ENCODE measurements at places on chromosomes 3 and 15.

- DNase-seq, result peak; percentile 83
These were observed 61.0 kb downstream of the TOP2B start for GRCh38 chr3:25603703-25604102.

DNA sequence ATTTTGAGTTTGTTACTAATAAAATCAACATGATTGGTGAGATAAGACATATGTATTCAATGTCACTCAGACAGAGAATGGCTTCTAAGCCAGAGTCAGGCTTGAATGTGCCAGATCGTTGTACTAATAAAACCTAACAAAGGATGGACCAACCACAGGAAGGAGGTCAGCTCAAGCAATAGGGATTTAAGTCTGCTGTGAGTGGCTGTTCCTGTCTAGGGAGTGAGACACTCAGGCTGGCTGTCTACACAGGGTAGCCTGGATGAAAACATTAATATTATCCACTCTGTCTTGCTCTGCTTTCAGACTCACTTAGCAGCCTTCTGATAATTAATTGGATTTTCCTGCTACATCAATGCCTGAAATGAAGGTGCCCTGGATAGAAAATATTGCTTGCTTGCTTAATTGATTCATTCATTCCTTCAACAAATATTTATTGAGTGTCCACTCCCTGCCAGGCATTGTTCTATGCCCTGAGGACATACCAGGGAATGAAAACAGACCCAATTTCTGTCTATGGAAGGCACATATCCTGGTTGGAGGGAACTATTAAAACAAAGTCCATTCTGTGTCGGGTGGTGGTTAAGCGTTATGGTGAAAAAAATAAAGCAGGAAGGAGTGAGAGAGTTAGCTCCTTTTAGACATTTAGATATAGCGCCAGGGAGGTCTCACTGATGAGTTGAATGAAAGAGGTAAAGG, 239.4 kb downstream of the CHST2 start:
- DNase-seq, result no peak

GRCh38 chr15:30675126-30675525, 49.2 kb downstream of the ARHGAP11B start:
- no peak for DNase-seq

DNA sequence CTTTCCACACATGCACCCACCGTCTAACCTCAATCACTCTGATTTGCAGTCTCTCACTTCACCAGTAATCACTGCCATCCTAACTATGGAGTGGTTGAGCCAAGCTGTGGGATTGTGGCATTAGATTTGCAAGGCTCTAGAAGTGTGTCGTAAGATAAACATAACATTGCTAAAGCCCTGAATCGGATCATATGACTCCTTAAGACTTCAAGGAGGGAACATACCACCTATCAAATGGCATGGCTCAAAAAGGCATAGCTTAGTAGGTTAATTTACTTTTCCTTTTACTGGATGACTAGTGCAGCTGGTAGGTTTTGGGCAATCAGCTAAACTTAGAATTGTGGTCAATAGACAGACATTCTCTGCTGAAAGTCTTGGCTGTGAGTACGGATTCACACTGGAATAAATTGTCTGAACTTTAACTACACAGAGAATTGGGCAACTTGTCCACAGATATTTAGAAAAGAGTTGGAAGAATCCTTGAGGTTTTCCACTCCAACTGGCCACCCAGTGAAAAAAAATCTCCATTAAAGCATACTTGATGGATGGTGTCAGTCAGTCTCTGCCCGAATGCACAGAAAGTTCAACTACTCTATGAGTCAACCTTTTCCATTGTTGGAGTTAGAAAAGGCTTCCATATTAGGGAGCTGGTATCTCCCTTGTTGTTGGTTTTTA, 476.7 kb upstream of the CBLB start:
- peak; percentile 6 for DNase-seq

DNA sequence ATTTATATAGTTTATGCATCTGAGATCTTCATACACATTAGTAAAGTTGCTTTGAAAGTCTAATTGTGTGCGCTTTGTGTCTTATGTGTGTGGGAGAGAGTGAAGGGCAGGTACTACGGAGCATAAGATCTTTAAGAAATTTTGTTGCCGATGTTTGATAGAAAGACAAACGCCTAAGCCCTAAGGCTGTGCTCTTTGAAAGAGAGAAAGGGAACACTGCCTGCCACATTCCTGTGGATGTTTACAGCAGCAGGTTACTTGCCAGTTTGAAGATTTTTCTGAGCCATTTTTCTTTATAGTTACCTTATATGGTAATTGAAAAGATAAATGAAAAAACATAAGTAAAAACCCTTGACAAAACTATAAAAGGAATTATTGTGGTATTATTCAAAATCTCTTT, 17.0 kb downstream of the DTWD1 start:
- DNase-seq, result no peak

- DNase-seq, result no peak
These were observed 382.6 kb downstream of the PTPRG start for GRCh38 chr3:61943975-61944374.

- no peak for DNase-seq
These were observed 66.4 kb downstream of the TFG start for GRCh38 chr3:100775669-100776068.

- DNase-seq, result no peak
These were observed 308.7 kb downstream of the MAGI1 start for GRCh38 chr3:65729973-65730372.

DNA sequence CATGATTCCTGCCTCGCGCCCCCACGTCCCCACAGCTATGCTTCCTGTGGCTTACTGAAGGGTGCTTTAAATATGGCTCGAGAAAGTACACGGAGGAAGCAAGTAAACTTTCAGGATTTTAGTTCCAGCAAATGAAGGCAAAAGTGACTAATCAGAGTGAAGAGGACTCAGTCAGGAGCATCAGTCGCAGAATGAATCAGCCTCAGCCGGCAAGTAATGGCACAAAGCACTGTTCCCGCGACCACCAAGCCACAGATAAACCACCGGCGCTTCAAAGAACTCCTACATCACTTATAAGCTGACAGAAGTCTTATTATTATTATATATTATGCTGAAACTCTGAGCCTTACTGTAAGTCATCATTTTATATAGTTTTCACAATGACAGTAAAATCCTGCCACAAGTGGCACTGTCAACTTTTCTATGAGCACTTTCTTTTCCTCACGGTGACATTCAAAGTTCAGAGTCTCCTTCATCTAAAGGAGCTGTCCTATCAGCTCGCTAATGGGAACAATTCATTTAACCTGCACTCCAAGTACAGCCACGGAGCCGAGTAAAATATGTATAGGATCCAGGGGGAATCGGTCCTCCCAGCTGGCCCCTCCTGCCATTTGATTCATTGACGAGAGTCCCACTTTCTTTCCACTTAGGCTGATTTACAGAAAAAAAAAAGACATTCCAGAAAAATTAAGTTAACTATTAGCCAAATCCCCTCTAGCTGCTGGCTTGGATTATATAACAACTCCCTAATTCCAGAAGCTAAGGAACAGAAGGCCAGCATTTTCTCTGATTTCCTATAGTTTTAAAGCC, 217.0 kb upstream of the ICE2 start:
- DNase-seq, result no peak

DNA sequence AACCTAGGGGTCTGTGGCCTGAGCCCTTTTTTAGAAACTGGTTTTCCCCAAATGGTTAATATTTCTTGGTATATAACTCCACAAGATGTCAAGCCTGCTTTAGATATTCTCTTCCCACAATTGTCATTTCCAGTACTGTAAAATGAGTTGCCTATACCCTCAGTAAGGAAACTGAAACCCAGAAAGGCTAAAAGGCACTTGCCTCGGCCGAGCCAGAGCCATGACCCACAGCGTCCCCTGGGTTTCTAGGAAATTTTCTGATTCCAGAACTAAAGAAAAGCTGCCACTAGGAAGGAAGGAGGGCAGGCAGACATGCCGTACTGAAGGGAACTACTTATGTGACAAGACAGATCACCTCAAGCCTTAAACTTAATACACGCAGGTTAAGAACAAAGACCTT, 59.1 kb downstream of the ATP8B4 start:
- DNase-seq, result peak; percentile 79

- no peak for DNase-seq
These were observed 170.4 kb downstream of the ZMAT3 start for GRCh38 chr3:178901204-178901603.

GRCh38 chr3:181382656-181383055, 329.1 kb upstream of the SOX2 start:
- DNase-seq, result no peak

DNA sequence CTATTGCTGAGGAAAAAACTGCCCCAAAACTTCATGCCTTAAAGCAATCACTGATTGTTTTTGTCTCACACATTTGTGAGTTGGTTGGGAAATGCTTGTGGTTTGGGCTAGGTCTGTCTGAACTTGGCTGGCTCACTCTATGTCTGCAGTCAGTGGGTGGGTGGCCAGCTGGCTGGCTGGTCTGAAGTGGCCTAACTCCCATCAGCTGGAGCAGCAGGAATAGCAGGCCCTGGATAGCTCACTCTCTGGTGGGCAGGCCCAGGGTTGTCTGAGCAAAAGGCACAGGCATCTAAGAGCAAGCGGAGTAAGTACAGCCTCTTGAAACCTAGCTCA, 37.7 kb upstream of the PRR20G start:
- peak; percentile 41 for DNase-seq

GRCh38 chr3:113630956-113631542, 65.4 kb downstream of the USF3 start:
- peak; percentile 27 for DNase-seq

DNA sequence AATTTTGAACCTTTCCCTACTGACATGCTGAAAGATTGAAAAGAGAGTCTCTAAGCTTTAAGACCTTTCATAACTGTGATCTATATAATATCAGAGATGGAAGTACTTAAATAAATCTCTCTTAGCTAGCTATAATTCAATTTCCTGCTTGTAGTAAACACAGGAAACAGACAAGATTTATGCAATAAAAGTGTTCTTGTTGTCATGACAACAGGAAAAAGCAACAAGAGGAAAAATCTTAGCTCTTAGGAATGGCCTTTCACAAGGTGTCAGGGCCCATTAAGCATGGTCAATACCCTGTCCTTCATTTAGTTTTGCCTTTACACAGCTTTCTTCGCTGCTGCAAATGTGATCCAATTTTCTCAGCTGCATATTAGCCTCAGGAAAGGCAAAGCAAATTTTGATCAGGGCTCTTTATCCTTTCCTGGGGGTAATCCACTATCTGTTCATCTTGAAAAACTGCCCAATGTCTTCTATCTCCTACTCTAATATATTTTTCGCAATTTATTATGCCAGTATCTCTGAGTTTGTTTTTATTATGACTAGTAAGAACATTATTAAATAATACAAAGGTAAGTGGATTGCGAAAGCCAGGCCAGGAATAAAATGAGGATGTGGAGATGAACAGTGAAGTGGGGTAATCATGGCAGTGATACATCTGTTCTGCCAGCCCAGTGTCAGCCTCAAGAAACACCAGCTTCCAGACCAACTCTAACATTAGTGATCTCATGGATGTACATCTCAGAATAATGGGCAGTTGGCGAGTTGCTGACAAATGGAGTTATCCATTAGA, 28.7 kb downstream of the SIDT1 start:
- DNase-seq, result no peak

- DNase-seq, result peak; percentile 84
These were observed 212.6 kb upstream of the SEMA6D start for GRCh38 chr15:47504624-47505256.

DNA sequence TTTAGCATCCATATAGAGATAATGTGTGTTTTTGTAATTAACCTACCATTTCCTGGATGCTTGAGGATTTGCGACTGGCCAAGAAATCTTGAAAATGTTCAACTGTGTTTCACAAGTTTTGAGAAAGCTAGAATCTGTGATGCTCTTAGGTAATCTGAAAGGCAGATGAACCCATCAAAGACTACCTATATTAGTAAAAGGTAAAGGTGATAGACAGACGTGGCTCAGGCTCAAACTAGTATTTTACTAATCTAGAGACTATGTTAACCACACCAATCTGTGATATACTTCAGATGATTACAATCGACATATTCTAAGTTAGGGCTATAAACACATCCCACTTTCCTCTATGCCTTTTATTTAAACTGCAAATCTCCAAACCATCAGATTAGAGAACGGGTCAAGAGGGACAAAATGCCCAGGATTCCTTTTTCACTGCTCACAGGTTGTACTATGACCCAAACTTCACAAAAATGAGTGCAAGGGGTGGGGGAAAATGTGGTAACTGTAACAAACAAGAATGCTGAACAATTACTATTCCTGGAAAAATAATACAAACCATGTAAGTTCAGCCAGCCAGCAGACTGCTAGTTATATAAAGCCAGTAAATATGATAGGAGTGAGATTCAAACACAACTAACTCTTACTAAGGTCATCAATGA, 295.1 kb downstream of the FOXP1 start:
- DNase-seq, result no peak

GRCh38 chr3:42264399-42265058, 1.5 kb downstream of the CCK start:
- DNase-seq, result peak; percentile 22

DNA sequence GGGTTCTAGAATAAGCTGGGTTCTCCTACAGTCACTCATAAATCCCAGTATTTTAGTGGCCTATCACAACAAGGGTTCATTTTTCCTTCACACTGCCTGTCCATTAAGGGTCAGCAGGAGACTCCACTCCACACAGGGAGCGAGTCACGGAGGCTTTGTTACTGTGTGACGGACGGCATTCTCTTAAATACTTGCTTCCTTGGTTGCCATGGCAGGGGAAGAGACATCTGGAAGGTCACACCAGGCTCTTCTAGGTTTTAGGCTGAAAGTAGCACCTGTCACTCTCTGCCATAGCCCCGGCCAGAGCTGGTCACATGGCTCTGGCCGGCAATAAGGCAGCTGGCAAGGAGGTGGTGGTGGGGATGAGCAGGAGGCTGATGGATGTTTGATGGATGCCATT, 89.4 kb upstream of the ANKRD34C start:
- no peak for DNase-seq

- DNase-seq, result peak; percentile 84
These were observed 72.5 kb downstream of the TM2D3 start for GRCh38 chr15:101579631-101580163.
